Activated naive CD8-positive, alpha-beta T cell treated with anti-CD3 and anti-CD28 coated beads, Interleukin-2, amount 10 ng/mL, durations not matched to agents 7 days and 5 days (primary cell): ENCODE measurements at places on chromosomes 11 and 22.
A peak's percentile ranks its signal among the peaks of the same experiment; 100 is the strongest.

- DNase-seq = no peak
Measured at GRCh38 chr11:111665777-111666176, 63.5 kb downstream of the SIK2 start.

GRCh38 chr11:119023741-119024140, 5.2 kb downstream of the TRAPPC4 start:
- DNase-seq = no peak

DNA sequence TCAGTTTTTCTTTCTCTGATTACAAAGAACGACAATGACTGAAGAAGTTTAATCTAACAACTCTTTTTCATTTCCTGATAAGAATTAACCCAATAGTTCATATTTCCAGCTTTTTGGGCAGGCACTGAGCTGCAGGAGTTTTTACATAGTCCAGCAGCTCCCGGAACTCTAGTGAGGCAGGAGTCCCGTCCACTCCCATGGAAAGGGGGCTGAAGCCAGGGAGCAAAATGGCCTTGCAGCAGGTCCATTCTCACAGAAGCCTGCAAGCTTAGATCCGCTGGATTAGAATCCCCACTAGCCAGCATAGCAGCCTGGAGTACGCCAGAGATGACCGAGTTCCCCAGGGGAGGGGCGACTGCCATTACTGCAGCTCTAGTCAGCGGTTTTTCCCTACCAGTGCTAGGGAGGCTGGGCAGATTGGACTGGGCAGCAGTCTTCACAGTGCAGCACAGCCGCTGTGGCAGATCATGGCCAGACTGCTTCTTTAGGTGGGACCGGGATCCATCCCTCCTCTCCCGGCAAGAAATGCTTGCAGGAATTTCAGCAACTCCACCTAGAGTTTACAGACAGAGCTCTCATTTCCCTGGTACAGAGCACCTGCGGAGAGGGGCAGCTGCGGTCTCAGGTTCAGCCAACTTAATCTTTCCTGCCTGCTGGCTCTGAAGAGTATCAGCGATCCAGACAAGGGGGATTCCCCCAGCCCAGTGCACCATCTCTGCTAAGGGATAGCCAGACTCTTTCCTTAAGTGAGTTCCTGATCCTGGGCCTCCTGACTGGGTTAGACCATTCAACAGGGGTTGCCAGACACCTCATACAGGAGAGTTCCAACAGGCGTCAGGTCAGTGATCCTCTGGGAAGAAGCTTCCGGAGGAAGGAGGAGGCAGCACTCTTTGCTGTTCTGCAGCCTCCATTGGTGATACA, 742 bp upstream of the CASP4 start:
- DNase-seq = peak; percentile 26

GRCh38 chr11:118202599-118203422, 22.0 kb downstream of the JAML start:
- peak; percentile 78 for DNase-seq

DNA sequence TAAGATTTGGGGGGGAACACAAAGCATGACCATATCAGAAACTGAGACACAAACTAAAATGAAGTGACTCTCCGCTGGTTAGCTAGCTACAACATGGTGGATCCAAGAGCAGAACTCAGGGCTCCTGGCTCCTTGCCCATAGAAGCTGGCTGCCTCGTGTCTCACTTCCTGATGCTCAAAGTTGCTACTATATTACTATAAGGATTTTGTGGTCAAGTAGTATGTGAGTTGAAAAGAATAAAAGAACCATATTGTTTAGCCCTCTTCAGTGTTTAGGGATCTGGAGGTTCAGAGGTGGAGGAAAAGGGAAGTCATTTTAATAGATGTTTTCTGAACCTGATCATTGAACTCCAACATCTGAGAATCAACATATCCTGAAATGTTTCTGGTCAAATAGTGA, 16.9 kb upstream of the SIK2 start:
- DNase-seq = no peak

DNA sequence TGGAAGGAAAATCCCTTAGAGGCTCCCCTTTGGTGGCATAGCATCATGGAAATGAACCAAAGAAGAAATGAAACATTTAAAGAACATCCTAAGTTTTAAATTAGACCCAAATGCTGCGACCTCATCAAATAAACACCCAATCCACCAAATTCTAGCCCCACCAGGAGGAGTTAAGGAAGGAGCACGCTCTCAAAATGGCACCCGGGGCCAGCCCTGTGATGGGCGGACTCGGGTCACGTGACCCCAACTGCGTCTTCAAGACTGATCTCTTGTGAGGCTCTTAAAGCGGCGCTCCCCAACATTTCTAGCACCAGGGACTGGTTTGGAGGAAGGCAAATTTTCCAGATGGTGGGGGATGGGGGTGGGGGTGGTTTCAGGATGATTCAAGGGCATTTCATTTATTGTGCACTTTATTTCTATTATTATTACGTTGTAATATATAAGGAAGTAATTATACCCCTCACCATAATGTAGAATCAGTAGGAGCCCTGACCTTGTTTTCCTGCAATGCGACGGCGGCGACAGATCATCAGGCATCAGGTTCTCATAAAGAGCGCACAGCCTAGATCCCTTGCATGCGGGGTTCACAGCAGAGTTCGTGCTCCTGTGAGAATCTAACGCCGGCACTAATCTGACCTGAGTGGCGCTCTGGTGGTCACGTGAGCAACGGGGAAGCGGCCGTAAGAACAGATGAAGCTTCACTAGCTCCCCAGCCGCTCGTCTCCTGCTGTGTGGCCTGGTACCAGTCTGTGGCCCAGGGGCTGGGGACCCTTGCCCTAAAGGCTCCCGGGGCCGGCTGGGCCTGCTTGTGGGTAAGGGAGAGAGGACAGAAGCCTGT, 90.6 kb upstream of the SLC22A12 start:
- DNase-seq = no peak

GRCh38 chr11:64880240-64881001, 2.0 kb upstream of the EHD1 start:
- no peak for DNase-seq

DNA sequence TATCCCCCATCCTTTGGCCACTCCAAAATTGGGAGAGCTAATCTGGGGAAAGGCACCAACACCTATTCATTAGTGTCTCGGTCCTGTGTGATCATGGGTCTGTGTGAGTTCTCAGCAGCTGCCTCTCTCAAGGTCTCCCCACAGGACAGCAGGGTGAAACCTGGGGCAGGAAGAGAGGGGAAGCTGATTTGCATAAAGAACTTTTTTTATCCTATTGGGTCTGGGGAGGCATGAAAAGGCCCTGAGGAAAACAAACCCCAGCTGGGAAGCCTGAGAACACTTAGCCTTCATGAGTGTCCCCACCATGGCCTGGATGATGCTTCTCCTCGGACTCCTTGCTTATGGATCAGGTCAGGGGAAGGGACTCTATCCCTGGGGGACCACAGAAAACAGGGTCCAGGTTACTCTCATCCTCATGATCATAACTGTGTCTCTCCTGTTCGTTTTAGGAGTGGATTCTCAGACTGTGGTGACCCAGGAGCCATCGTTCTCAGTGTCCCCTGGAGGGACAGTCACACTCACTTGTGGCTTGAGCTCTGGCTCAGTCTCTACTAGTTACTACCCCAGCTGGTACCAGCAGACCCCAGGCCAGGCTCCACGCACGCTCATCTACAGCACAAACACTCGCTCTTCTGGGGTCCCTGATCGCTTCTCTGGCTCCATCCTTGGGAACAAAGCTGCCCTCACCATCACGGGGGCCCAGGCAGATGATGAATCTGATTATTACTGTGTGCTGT, 116.0 kb upstream of the TOP3B start:
- DNase-seq = no peak

GRCh38 chr11:12170984-12171383, 60.6 kb downstream of the MICAL2 start:
- no peak for DNase-seq

- no peak for DNase-seq
Measured at GRCh38 chr11:79054636-79055035, 386.2 kb downstream of the TENM4 start.

- DNase-seq = peak; percentile 61
Measured at GRCh38 chr22:46036558-46037408, 59.8 kb upstream of the WNT7B start.

DNA sequence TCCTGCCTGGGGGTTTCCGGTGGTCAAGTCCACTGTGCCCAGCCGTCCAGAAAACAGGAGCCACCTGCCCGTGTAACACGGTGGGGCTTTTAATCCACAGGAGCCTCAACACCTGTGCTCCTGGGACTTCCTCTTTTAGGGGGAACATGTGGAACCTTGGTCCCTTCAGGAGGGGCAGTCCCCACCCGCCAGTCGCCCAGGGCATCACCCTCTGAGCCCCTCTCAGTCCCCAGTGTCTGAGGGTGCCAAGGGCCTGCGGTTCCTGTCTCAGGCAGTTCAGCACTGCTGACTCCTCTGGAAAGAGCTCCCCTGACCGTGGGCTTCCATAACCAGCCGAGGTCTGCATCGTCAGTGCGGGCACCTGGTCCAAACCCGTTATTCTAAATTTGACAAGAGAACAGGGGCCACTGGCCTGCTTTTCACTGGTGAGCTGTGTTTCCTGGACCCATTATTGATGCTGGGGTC, 15.8 kb downstream of the KRTAP5-5 start:
- no peak for DNase-seq

DNA sequence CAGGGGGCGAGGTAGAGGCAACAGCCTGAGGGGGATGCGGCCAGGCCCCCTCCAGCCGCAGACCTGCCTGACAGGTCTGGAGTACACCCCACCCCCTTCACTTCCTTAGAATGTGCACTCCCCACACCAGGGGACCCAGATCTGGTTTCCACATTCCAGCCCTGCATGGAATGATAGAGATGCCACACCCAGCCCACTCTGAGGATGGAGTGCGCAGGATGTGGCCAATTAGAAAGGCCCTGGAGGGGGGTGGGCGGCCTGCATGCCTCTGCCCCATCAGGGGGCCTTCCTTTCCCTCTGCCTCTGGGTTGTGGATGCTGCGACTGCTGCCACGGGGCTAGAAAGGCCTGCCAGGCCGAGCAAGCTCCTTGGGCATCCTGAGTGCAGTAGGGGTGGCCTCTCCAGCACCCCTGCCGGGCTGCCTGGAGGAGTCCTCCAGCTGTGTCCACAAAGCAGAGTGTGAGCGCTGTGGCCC, 28.2 kb upstream of the MGAT3 start:
- DNase-seq = no peak

GRCh38 chr11:108617055-108617454, 23.5 kb upstream of the EXPH5 start:
- DNase-seq = no peak

DNA sequence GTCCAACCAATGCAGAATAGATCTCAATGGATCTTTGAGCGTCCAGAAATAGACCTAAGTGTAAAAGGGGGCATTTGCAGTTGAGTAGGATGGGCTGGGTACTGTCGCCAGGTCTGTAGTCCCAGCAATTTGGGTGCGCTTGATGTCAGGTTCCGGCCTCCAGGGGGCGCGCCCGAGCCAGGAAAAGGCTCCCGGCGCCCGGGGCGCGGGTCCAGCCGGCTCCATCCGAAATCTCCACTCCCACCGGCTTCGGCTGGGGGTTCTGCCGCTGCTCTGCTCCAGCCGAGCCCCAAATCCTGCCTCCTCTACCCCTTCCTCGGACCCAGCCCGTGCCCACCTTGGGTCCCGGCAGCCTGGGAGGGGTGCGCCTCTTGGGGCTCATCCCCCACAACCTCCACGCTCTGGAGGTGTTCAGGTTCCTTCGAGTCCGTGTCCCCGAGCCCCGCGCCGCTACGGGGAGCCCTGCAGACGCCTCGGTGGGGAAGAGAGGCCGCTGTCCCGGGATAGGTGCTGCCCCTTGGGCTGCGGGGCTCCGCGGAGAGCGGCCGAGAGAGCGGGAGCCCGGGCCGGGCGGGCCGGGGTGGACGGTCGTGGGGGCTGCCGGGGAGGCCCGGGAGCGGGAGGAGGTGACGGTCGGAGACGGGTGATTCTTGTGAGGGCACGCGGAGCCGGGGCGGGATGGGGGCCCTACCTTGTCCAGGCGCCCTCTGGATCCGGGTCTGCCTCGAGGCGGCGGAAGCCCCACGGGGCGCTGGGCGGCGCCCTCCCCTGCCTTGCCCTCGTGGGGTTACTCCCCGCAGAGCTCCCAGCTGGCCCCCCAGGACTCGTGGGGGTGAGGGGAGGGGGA, 13.0 kb upstream of the CYB5R3 start:
- DNase-seq = peak; percentile 90

- no peak for DNase-seq
Measured at GRCh38 chr11:122339436-122340060, 223.5 kb upstream of the BLID start.

- DNase-seq = no peak
Measured at GRCh38 chr11:119776031-119776636, 47.1 kb upstream of the NECTIN1 start.

GRCh38 chr11:47342854-47343253, 9.6 kb downstream of the MYBPC3 start:
- no peak for DNase-seq

DNA sequence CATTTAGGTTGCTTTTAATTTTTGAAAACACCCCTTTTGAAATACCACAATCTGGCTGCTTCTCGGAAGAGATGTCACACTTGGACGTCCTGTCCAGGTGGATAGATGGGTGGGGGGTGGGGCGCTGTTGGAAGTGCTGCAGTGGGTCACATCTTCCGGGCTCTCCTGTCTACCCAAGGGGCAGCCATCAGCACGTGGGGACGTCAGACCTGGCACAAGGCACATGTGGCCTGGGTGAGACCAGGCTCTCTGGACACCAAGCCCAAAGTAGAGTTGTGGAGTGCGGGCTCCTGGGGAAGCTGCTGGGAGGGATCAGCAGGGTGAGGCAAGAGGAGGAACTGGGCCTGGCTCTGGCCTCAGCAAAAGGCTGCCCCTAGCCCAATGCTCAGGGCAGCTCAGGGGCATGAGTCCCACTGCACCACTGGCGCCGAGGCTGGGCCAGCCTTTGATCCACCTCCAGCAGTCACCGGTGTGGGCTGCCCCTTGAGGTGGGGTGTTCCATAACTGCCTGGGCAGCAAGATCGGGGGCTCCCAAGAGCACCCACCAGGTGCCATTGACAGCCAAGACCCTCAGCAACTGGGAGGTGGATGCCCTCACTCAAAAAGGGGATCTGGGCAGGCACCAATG, 68.6 kb upstream of the CCND1 start:
- no peak for DNase-seq

GRCh38 chr22:31977939-31978338, 33.6 kb downstream of the YWHAH start:
- DNase-seq = no peak

- DNase-seq = no peak
Measured at GRCh38 chr11:5369789-5370188, 13.8 kb upstream of the OR51M1 start.

DNA sequence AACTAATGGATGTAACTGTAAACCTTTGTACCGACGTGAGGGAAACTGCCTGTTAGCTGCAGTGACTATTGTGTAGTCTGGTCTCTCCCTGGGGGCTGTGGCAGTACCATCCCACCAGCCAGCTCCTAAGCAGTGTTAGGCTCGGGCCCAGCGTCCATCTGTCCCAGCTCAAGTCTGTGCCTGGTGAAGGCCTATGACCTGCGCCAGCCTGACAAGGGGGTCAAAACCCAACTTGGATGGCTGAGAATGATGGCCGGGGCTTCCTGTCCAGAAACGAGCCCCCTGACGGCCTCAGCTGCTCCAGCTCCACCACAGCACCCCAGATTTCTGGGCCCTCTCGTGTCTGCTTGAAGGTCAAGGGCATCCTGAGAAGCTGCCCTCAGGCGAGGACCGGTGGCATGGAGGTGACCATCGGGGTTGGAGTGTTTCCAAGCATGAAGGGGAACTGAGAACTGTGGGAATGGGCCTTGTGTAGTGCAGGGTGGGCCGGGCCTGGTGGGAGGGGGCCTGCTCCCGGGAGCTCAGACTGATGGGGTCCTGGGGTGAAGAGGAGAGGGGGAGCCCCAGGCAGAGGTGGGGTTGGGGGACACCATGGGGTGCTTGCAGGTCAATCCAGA, 14.3 kb upstream of the SPI1 start:
- no peak for DNase-seq
